Effector CD4-positive, alpha-beta T cell (primary cell): ENCODE measurements at places on chromosomes 5 and 9.

GRCh38 chr5:111119856-111120255, 27.7 kb downstream of the WDR36 start:
- DNase-seq, result no peak

DNA sequence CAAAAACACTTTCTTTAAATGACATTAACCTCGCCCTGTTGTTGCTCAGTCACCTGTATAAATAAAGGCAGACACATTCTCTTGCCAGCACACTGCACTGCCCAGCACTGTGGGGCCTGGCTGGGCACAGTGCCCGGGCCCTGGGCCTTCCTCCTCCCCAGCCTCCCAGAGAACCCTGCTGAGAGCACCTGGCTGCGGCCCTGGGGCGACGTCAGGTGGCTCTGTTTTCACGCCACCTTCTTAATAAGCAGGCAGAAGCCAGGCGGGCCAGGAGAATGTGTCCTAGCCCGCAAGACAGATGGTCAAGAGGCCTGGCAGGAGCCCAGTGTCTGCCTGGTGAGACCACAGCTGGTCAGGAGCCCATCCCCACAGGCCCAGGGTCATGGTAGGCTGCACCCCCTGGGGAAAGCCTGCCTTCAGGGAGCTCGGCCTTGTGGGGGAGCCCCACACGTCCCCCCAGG, 8.2 kb upstream of the AGPAT2 start:
- DNase-seq, result no peak

- no peak for DNase-seq
These were observed 7.3 kb upstream of the IL4 start for GRCh38 chr5:132666310-132667123.

GRCh38 chr5:65808251-65808741, 86.3 kb downstream of the NLN start:
- DNase-seq, result no peak

GRCh38 chr5:138961221-138961620, 86.1 kb upstream of the LRRTM2 start:
- DNase-seq, result no peak

DNA sequence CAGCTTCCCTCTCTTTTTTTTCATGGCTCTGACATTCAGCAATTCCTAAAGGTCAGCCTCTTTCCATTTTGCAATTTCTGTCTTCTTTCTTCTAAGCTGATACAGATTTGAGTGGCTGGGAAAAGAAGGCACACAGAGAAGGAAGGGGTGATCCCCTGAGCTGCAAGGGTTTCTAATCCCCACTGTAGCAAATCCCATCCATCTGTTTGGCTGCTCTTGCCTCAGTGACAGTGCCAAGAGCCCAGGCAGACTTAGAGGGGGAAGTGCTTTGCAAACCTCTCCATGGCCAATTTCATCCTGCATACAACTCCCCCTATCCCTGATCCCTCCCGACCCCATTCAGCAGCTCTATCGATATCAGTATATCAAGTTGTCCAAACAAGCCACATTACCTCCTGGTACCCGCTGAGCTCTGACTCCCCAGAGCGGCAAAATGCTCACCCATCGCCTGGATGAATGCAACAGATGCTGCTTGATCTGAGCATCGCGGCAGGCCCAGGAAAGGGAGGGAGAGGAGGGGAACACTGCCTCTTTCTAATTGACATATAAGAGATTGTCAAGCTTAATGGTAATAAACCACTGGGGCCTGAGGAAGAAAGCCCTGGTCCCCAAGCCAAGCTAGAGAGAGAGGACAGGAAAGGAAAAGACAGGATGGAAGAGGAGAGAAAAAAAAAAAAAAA, 268.9 kb downstream of the ASTN2 start:
- DNase-seq, result no peak

- DNase-seq, result no peak
These were observed 998 bp downstream of the SRP19 start for GRCh38 chr5:112862085-112862484.

- no peak for DNase-seq
These were observed 113.8 kb upstream of the ZNF608 start for GRCh38 chr5:124860291-124860655.

DNA sequence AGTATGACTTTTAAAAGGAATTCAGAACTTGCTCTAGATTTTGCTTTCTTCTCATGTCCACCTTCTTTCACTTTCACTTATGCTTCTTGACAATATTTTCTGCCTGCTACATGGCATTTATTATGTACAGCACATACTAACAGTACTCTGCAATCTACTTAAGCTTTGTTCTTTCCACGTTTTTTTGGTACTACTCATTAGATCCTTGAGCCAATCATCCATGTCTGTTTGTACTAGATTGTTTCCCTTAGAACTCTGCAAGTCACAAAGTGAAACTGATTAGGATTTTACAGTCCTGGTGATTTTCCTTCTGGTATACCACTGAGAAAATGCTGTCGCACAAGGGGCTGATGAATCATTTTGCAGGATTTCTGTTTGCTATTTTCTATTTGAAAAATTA, 78.3 kb downstream of the PARP8 start:
- no peak for DNase-seq

- DNase-seq, result no peak
These were observed 2.0 kb upstream of the GCNT4 start for GRCh38 chr5:75054134-75054930.

- no peak for DNase-seq
These were observed 120.2 kb upstream of the SLC25A48 start for GRCh38 chr5:135714126-135714894.

- DNase-seq, result no peak
These were observed 335.4 kb downstream of the NTRK2 start for GRCh38 chr9:85004818-85005413.

DNA sequence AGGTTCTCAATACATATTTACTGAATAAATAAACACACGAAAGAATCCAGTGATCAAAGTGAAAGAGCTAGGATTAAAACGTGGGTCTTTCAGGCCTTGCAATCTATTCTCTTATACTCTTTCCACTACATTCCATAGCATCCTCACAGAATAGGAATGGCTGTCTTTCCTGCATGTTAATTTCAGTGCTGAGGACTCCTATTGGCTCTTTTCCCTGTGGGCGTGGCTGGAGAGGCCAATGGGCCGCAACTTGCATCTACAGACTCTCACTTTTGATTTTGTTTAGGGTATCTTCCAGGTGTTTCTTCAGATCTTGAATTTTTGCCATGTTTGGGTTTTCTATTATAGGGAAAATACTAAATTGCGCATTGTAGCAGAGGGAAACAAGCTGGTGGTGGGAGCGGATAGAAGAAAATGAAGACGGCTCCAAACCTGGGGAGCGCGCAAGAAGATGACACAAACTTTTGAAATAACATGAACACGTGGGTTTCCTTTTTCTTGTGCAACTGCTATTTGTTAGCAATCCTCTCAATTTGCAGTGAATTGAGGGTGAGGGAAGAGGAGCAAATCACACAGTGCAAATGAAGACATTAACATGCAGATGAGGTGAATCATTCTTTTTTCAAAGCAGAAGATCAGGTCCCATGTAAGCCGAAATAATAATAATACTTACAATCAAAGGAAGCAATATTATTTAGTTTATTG, 93.9 kb downstream of the GCNT1 start:
- no peak for DNase-seq

DNA sequence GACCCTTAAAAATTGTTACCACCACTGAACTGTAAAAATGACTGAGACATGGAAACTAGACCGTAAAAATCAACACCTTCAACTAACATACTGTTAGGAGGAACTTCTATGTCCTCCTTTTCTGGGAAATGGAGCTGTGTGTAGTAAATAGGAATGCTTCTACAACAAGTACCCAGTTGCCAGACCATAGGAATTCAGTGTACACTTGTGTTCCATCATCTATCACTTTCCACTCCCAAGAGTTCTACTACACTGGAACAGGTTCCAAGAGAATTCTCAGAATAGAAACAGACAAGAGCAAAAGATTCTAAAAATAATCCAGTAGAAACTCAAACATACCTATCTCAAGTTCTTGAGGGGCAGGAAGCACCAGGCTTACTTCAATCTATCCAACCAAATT, 23.6 kb downstream of the UBAP2 start:
- DNase-seq, result no peak

- DNase-seq, result no peak
These were observed 34.4 kb downstream of the INSYN2B start for GRCh38 chr5:169945831-169946261.

GRCh38 chr5:101535626-101536025, 632.5 kb upstream of the ST8SIA4 start:
- DNase-seq, result no peak

DNA sequence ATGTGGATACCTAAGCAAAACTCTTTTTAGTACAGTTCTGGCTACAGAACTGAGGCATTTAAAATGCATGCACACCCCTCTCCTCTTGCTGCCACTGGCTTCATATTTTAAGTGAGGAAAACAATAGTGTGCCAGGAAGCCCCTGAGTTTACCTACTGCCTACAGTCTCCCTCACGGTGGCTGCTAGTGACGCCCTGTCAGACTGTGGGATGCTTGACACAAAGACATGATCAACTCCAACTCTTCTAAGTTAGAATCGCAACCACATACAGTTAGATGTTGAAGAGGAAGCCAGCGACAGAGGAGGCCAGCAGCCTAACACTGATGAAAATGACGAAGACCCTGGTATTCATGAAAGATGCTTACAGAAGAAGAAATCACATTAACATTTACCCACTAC, 1.3 kb downstream of the SEC16A start:
- no peak for DNase-seq

GRCh38 chr5:74206579-74207550, 433.7 kb downstream of the ENC1 start:
- no peak for DNase-seq

- DNase-seq, result no peak
These were observed 199.4 kb downstream of the AUH start for GRCh38 chr9:91162311-91162710.

DNA sequence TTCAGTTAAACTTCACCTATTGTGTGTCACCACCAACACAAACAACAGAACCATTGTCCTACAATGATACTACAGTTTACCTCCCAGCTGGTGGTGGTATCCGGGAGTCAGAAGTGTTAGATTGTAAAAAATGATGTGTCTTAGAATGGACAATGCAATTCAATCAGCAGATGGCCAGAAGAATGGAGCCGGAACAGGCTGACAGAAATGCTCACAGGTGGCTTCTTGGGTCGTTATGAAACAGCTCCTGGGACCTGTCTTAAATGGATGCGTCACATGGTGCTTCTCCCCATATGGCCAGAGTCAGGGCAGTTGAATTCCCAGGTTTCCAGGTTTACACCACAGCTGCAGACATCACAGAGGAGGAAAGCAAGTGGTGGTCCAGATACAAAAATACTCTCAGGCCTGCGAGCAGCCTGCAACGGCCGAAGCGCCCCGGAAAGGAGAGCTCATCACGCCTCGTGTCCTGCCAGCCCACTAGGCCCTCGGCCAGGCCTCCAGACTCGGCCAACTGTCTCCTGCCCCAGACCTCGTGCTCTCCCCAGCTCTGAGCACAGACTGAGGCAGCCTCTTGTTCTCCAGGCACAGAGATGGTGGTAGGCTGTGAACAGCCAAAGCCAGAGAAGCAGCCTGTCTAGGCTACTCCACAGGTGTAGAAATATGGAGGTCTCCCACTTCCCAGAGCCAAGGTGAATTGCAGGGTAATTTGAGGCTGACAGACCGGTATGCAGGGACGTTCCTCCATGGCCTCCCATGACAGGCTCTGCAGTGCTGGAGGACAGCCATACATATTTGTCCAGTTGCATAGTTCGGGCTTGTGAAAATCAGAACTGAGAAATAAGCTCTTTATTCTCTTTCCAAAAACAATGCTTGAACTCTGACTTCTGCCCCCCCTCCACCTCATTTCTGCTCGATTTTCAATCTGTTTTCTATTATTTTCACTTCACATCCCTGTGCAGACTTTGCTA, 98.5 kb upstream of the SPATA31C2 start:
- DNase-seq, result no peak

- no peak for DNase-seq
These were observed 426.8 kb upstream of the CTNND2 start for GRCh38 chr5:12330993-12331588.

GRCh38 chr5:107153283-107153682, 517.5 kb downstream of the EFNA5 start:
- DNase-seq, result no peak

DNA sequence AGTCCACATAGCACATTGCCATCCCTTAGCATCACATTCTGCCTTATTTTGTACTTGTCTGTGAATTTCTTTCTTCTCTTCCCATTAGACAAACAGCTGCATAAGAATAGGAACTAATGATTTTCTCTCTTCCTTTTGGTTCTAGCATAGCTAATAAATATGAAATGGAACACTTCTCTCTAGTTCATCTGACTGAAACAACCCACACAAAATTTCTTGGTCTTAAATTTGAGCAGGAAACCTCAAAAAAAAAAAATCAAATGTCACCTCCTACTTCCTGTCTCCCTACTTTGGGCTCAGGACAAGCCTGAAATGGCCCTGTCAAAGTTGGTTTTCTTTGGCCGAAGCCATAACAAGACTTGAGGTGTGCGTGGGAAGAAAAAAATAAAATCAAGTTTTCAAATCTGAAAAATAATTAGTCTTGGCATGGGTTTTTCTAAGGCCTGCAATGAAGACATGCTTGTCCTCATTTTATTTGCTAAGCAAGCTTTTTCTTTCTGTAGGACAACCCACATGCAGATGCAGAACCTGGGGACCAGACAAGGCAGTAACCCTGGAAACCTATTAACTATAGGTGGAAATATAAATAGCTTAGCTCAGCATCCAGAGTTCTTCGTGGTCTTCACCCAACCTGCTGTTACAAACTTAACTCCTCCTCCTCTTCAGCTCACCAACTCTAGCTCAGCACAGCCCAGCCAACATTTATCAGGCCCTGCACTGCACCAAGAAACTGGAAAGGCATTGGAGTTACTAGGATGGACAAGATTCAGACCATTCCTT, 523.5 kb upstream of the KLF4 start:
- no peak for DNase-seq

- no peak for DNase-seq
These were observed 94.7 kb upstream of the RAD23B start for GRCh38 chr9:107188376-107188775.

- DNase-seq, result no peak
These were observed 108.7 kb downstream of the RXRA start for GRCh38 chr9:134434894-134435506.

DNA sequence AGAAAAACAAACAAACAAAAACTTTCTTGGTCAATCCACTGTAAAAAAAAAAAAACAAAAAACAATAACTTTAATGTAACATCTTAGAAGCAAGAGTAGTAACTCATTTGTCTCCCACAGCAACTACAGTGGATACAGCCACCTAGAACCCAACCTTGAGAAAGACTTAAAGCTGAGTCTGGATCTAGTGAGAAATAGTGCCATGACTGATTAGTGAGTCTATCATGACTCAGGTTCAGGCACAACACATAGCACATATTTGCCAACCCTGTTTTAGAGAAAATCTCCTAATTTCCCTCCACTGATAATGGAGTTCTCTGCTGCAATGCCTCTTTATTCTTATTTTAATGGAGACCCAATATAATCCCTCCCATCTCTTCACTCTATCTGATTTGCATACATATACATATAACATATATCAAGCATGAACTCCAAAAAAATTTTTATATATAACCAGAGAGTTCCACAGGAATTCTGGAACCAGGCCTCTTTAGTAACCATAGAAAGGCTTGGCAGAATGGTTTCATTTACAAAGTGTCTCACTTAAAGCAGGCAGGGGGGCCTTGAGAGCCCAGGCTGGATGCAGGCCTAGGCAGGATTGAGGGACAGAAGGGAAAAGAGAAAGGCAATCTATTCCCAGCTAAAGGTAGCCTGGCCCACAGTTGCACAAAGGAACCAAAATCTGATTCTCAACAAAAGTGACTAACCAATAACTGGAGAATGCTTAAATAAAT, 11.9 kb upstream of the NR4A3 start:
- no peak for DNase-seq

GRCh38 chr9:109033941-109034700, 20.8 kb upstream of the CTNNAL1 start:
- DNase-seq, result no peak

- DNase-seq, result no peak
These were observed 8.9 kb downstream of the SMIM23 start for GRCh38 chr5:171794470-171794960.
